ENCODE measurements at places on chromosomes 6 and 20.

GRCh38 chr20:43954704-43955061 is 40.0 kb downstream of the TOX2 start:
- no peak for DNase-seq

GRCh38 chr6:128572294-128572693 is 51.9 kb upstream of the PTPRK start:
- DNase-seq = no peak

DNA sequence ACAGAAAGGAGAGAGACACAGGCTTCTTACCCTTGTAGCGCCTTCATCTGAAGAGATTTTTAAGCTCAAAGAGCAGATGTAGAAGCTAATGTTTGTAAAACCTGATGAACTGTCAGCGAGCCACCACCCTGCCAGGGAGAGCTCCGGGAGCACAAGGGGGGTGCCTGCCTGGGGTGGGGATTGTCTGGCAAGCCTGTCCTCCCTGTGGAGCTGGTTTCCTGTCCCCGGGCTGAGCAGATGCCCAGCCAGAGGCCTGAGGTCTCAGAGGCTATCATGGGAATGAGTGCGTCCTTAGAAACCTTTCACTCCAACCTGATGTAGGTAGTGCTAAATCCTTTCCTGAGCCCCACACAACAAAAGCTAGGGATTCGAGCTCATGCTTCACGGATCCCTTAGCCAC is 41.9 kb upstream of the NR2E1 start:
- no peak for DNase-seq

GRCh38 chr6:1621070-1621701 is 11.5 kb downstream of the FOXC1 start:
- DNase-seq = no peak

DNA sequence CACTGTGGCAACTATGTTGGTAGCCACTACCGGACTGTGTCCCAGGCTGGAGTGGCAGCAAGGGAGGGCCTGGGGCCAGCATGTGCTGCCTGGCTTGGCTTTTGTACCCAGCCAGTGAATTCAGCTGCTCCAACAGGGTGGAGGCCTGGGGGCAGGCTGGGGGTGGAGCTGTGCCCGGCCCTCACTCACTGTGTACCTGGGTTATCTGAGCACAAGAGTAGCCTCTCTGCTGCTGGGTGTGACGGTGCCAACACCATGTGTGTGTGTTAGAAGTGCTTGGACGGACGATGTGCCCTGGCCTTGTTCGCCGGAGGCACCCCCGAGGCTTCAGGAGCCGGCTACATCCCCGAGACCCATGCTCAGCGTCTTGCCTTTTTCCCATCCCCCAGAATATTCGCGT is 49.2 kb downstream of the EFCAB8 start:
- DNase-seq = no peak

- DNase-seq = no peak
Measured at GRCh38 chr6:131061041-131061750, 1.8 kb downstream of the EPB41L2 start.

DNA sequence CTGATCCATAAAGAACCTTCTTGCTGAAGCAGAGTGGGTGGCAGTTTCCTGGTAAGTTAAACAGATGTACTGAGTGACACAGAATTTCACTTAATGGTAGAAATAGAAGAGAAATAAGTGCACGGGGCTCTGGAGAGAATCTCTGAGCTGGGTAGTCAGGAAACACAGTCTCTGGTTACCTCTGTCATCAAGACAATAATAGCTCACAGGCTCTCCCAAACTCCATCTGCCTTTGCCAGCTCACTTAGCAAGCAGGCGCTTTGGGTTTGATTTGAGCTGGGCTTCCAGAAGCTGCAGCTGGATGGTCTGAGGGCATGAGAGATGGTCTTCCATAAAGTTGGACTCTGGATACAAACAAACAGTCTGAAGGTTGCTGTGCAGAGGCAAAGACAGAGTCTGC is 39.6 kb upstream of the PRSS35 start:
- no peak for DNase-seq

DNA sequence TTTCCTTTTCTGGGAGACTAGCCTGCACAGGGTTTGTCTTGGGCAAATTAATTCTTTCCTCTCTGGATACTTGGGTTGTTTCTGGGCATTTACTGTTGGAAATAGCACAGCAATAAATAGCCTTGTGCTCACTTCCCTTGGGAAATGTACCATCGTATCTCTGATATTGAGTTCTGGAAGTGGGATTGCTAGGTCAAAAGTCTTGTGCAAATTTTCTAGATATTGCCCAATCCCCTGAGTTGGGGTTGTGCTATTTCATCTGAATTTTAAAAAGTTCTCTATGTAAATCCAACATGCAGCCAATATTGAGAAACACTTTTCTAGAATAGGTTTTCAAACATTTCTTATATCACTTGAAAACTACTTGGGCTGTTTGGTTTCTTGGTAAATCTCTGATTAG is 64.0 kb upstream of the ELOVL5 start:
- DNase-seq = no peak

GRCh38 chr20:17023036-17023435 is 203.8 kb upstream of the PCSK2 start:
- no peak for DNase-seq

GRCh38 chr20:20668639-20669038 is 43.8 kb downstream of the RALGAPA2 start:
- DNase-seq = no peak

GRCh38 chr20:62227977-62228958 is 8.2 kb upstream of the HRH3 start:
- DNase-seq = no peak

- no peak for DNase-seq
Measured at GRCh38 chr6:138225953-138226352, 7.7 kb upstream of the PBOV1 start.

GRCh38 chr20:61322151-61322865 is 70.2 kb downstream of the CDH4 start:
- DNase-seq = no peak

DNA sequence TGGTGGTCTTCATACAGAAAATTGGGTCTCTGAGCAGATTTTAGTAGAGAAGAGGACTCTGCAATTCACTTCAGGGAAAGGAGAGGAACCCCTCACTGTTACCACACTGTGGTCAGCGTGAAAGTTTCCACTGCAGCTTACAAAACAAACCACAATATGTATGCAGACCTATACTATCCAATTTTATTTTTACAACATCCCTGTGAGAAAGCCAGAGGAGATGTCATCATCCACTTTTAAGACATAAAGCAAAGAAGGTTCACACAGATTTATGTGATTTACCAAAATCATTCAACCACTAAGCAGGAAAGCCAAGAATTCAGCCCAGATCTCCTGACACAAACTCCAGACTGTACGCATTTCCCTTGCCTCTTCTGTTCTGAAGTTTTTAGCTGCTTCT is 442.4 kb downstream of the FRK start:
- DNase-seq = no peak

GRCh38 chr6:1778686-1779235 is 169.0 kb downstream of the FOXC1 start:
- no peak for DNase-seq

GRCh38 chr6:71383901-71384489 is 95.4 kb downstream of the OGFRL1 start:
- DNase-seq = no peak

DNA sequence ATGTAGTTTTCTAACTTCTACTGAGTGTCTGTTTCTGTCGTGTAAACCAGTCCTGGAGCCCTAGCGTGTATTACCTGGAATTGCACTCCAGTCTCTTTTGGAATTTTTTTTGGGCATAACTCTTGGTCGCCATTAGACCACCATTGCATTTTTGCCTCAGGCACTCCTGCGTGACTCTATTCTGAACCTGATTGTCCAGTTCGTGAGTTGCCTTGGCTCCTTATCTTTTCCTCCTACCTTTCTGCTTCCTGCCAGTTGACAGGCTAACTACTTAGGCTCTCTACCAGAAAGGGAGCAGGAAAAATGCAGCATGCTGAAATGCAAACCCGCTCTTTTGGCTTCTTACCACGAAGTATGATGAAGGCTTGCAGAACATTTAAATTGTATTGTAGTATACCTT is 490.9 kb upstream of the SOX4 start:
- no peak for DNase-seq

DNA sequence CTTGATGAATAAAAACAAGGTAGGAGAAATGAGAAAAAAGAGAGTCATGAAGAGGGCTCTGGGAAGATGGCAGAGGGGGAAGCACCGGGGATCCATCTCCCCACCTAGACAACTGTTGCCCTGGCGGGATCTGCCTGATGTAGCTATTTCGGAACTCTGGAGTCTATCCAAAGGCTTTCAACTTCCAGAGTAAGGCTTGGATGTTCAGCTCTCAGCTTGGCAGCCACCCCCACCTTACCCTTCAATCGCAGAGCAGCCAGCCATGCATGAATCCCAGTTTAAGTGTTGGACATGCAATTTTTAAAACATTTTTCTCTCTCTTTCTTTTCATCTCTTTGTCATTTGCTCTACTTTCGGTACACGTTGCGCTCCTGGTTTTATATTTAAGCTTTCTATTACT is 275.9 kb upstream of the EXOC2 start:
- no peak for DNase-seq

GRCh38 chr6:3468585-3468984 is 11.7 kb upstream of the SLC22A23 start:
- DNase-seq = no peak

DNA sequence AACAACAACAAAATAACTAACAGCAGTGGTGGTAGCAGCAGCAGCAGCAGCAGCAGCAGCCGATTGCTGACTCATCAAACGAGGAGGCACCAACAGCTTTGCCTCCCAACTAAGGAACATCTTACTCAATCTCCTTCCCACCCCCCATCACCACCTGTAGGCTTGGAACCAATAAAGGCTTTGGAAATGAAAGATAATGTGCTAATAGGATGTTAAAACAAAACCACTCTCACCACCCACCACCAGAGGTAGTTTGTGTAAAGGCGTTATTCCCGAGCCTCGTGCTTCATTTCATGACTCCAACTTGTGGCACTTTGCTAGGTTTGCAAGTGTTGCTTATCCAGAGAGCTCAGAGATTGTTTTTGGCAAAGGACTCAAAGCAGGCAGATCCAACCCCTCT is 346.5 kb downstream of the CD83 start:
- no peak for DNase-seq

DNA sequence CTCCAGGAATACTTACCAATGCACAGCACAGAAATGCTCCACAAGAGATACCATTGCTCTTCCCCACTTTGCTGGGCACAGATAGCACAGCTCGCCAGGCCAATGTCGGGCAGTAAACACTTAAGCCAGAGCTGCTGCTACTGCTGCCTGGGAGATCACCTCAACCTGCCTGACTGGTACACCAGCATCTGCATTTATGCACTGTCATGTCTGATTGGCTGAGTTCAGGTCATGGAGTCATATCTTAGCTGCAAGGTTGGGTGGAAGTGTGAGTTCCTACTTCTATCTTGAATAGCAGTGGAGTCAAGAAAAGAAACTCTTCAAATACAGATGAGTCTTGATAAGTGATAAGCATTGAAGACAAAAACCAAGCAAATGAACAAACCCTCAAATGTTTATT is 10.9 kb upstream of the ADGRF4 start:
- DNase-seq = no peak

DNA sequence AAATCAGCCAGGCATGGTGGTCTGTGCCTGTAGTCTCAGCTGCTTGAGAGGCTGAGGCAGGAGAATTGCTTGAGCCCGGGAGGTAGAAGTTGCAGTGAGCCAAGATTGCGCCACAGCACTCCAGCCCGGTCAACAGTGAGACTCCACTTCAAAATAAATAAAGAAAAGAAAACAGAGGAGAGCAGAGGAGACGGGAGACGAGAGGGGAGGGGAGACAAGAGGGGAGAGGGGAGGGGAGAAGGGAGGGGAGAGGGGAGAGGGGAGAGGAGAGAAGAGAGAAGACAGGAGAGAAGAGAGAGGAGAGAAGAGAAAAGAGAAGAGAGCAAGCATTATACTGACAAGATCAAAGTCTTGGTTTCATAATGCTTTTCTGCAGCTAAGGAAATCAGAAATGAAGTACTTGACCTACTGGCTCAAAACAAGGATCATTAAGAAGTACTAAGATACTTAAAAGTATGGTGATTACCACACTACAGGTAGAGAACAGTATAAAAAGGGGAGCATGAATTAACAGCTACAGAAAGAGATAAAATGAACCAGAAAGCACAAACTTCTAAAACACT is 30.5 kb downstream of the FAM8A1 start:
- DNase-seq = no peak

- no peak for DNase-seq
Measured at GRCh38 chr6:155216312-155217046, 47.3 kb upstream of the CLDN20 start.

DNA sequence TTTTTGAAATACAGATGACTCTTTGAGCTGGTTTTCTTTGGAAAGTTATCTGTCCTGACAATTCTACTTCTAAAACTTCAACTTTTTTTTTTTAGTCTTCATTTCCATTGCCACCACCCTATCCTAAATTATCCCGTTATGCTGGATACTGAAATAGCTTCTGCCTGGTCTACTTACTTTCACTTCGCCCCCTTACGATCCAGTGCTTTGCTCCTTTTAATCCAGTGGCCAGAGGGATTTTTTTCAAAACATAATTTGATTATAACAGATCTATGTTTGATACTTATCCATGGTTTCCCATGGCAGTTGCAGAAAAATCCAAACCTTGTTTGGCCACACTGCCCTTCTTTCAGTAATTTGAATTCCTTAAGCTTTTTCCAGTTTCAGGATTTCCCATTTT is 27.4 kb downstream of the ASXL1 start:
- DNase-seq = no peak

- no peak for DNase-seq
Measured at GRCh38 chr20:57795977-57796560, 86.3 kb upstream of the PMEPA1 start.

DNA sequence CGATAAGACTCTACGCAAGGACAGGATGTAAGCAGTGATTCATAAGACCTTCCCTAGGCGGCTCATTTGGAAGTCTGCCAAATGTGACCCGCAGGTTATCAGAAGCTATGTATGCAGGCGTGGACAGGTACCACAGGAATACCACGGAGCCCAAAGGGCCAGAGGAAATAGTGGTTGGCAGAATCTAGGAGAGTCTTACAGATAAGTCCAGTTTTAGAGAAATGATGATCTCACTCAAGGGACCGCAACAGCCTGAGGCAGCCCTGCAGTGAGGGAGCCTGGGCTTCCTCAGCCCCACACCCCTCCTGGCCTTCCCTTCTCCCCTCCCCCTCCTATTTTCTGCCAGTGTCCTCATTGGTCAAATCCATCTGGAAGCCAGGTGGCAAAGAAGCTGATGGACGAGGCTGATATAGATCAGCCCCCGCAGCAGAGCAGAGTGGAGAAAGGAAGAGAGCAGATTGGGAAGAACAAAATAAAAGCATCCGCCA is 110.6 kb downstream of the FNDC1 start:
- DNase-seq = no peak
